ENCODE measurements at places on chromosomes 3 and 15. TPM values are rescaled to one million over a fixed set of nuclear protein-coding genes. Genes with fewer than 3 reads are reported as not detected.

GRCh38 chr15:94266789-94267188 is 35.4 kb downstream of the MCTP2 start:
- DNase-seq = no peak
- no peak overlapping the region for H3K4me3 ChIP-seq
- H3K27me3 ChIP-seq = no peaks in the 10 kb centered on the region
- no peak overlapping the region for H3K27ac ChIP-seq
- H3K36me3 ChIP-seq = peaks cover 2% of the 10 kb centered on the region

ASB14 gene
- total RNA-seq = not detected

DNA sequence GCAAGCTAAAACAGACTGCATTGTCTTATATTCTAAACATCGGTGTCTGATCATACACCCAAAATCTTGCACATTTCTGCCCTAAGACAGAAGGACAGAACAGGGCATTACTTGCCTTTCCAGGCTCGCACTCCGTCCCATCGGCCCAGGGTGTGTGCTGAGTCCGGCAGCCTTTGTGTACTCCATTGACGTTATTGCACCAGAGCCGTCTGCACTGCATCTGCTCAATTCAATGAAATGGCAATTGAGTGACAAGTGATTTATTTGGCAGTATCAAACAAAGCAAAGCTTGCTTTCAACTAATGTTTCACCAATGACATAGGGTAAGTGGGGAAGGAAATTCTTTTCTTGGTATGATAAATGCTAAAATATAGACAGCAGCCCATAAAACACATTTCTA is 40.0 kb downstream of the ADAMTS9 start:
- no peaks in the 10 kb centered on the region for H3K27me3 ChIP-seq
- H3K4me1 ChIP-seq = no peaks in the 10 kb centered on the region
- no peak for DNase-seq
- no peaks in the 10 kb centered on the region for H3K36me3 ChIP-seq
- no peak overlapping the region for H3K27ac ChIP-seq
- no peak overlapping the region for H3K4me3 ChIP-seq

GRCh38 chr3:154898916-154899315 is 181.2 kb upstream of the MME start:
- no peaks in the 10 kb centered on the region for H3K4me1 ChIP-seq
- H3K36me3 ChIP-seq = no peaks in the 10 kb centered on the region
- H3K4me3 ChIP-seq = no peak overlapping the region

GRCh38 chr3:45037720-45038455 is 11.8 kb downstream of the CLEC3B start:
- H3K36me3 ChIP-seq = no peaks in the 10 kb centered on the region
- peak overlapping the region; percentile 87 for H3K4me3 ChIP-seq
- H3K27ac ChIP-seq = peak overlapping the region; percentile 84
- peaks cover 36% of the 10 kb centered on the region for H3K27me3 ChIP-seq
- H3K4me1 ChIP-seq = peaks cover 45% of the 10 kb centered on the region
